ENCODE measurements at places on chromosomes 16 and 17. TPM values are rescaled to one million over a fixed set of nuclear protein-coding genes. Genes with fewer than 3 reads are reported as not detected.

Gene PRSS8
- total RNA-seq = not detected

Gene DPEP2
- 2.9 TPM for total RNA-seq

Gene NOS2
- total RNA-seq = not detected

Gene PNMT
- not detected for total RNA-seq

Gene FASN
- 260 TPM for total RNA-seq

Gene TBX6
- 2.5 TPM for total RNA-seq

Gene CDYL2
- total RNA-seq = 10.4 TPM

GRCh38 chr16:1890024-1890707 lies 18.2 kb upstream of the MEIOB start:
- no peak overlapping the region for H3K27ac ChIP-seq
- no peaks in the 10 kb centered on the region for H3K36me3 ChIP-seq
- H3K27me3 ChIP-seq = peaks cover 4% of the 10 kb centered on the region
- H3K4me3 ChIP-seq = no peak overlapping the region
- no peaks in the 10 kb centered on the region for H3K4me1 ChIP-seq

GRCh38 chr16:20868890-20869289 lies 31.3 kb downstream of the DCUN1D3 start:
- H3K27me3 ChIP-seq = no peaks in the 10 kb centered on the region
- DNase-seq = no peak
- H3K27ac ChIP-seq = no peak overlapping the region
- peaks cover 4% of the 10 kb centered on the region for H3K36me3 ChIP-seq

DNA sequence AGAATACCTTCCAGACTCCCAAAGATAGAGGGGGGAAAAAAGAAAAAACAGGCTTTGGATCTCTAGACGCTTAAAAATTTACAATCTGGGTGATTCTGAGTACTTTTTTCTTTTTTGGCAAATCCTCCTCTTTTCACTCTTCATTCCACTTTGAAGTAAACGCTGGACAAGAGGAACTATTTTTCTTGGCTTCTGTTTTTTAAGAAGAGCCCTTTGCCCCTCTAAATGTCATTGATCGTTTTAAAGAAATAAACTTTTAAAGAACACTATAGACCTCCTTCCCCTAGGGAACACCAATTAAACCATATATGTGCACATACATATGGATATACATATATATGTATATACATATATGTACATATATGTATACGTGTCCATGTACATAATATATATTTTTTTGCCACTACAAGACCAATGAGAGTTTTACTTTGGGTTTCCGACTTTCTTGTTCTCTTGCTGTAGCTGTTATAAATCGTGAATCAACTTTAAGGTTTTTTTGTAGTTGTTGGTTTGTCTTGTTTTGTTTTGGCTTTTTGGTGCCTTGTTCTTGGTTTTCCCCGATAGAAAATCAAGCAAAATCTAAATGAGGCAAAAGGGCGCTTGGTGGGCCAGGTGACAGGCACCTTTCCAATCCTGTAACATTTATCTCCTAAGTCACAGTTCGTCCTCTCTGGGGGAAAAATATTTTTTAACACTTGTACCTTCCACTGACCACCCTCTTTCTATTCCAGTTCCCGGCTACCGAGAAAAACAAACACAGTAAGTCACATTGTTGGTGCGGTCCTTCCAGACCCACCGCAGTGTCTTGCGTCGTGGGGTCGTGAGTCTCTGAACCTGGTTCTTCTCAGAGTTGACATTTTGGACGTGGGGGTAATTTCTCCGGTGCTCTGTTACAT lies 4.4 kb downstream of the FOXF1 start:
- DNase-seq = no peak
- peaks cover 4% of the 10 kb centered on the region for H3K4me1 ChIP-seq
- peaks cover 71% of the 10 kb centered on the region for H3K27me3 ChIP-seq

DNA sequence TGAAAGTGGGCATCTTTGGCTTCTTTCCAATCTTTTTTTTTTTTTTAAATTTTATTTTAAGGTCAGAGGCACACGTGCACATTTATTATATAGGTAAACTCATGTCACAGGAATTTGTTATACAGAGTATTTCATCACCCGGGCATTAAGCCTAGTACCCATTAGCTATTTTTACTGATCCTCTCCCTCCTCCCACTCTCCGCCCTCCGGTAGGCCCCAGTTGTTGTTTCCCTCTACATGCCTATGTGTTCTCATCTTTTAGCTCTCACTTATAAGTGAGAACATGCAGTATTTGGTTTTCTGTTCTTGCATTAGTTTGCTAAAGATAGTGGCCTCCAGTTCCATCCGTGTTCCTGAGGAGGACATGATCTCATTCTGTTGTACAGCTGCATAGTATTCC lies 108.5 kb downstream of the CYB561 start:
- no peak for DNase-seq
- no peak overlapping the region for H3K27ac ChIP-seq
- H3K4me3 ChIP-seq = no peak overlapping the region
- no peaks in the 10 kb centered on the region for H3K4me1 ChIP-seq
- H3K27me3 ChIP-seq = no peaks in the 10 kb centered on the region

- no peaks in the 10 kb centered on the region for H3K36me3 ChIP-seq
- H3K4me3 ChIP-seq = no peak within 1 kb of the TSS
- H3K27me3 ChIP-seq = peaks cover 79% of the 10 kb centered on the region
- H3K27ac ChIP-seq = no peak within 1 kb of the TSS
- DNase-seq = no peak
- peaks cover 28% of the 10 kb centered on the region for H3K4me1 ChIP-seq
These were observed at the start of gene HOXB3 for GRCh38 chr17:48589831-48590606. HOXB3 (minus strand) TSS chr17:48590241; CDS start chr17:48552474, 37,767 bp downstream.

GRCh38 chr17:47902039-47902744 lies 6.2 kb downstream of the SP2 start:
- H3K27me3 ChIP-seq = no peaks in the 10 kb centered on the region
- H3K4me3 ChIP-seq = no peak overlapping the region
- H3K36me3 ChIP-seq = peaks cover 6% of the 10 kb centered on the region
- no peak overlapping the region for H3K27ac ChIP-seq
- no peak for DNase-seq

- DNase-seq = no peak
- H3K27ac ChIP-seq = no peak overlapping the region
- no peak overlapping the region for H3K4me3 ChIP-seq
- H3K4me1 ChIP-seq = peaks cover 14% of the 10 kb centered on the region
- peaks cover 26% of the 10 kb centered on the region for H3K36me3 ChIP-seq
- no peaks in the 10 kb centered on the region for H3K27me3 ChIP-seq
These were observed 27.8 kb downstream of the KNOP1 start for GRCh38 chr16:19690196-19690595.

DNA sequence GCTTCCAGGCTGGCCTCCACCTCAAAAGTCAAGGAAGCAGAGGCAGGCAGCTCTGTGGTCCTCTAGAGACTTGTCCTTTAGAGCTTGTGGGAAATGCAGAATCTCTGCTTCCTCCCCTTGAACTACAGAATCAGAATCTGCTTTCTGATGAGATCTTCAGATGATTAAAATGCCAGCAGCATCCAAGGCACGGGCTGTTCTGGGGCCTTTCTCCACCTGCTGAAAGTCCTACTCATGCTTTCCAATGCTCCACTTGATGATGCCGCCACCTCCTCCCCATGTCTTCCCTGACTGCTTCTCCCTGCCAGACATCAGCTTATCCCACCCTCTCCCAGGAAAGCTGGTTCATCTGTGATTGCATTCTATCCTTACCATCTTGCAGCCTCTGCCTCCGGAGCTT lies 33.3 kb downstream of the CMTM3 start:
- DNase-seq = no peak
- no peak overlapping the region for H3K27ac ChIP-seq
- no peaks in the 10 kb centered on the region for H3K36me3 ChIP-seq
- H3K27me3 ChIP-seq = peaks cover 2% of the 10 kb centered on the region
- no peaks in the 10 kb centered on the region for H3K4me1 ChIP-seq
- H3K4me3 ChIP-seq = no peak overlapping the region

DNA sequence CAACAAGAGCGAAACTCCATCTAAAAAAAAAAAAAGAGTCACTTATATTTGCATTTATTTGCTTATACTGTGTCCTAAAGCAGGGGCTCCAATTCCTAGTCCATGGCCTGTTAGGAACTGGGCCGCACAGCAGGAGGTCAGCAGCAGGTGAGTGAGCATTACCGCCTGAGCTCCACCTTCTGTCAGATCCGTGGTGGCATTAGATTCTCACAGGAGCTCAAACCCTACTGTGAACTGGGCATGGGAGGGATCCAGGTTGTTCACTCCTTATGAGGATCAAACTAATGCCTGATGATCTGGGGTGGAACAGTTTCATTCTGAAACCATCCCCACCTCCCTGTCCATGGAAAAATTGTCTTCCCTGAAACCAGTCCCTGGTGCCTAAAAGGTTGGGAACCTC lies 24.9 kb downstream of the ITGB3 start:
- H3K27me3 ChIP-seq = no peaks in the 10 kb centered on the region
- no peak for DNase-seq
- no peak overlapping the region for H3K4me3 ChIP-seq
- no peak overlapping the region for H3K27ac ChIP-seq
- no peaks in the 10 kb centered on the region for H3K36me3 ChIP-seq

DNA sequence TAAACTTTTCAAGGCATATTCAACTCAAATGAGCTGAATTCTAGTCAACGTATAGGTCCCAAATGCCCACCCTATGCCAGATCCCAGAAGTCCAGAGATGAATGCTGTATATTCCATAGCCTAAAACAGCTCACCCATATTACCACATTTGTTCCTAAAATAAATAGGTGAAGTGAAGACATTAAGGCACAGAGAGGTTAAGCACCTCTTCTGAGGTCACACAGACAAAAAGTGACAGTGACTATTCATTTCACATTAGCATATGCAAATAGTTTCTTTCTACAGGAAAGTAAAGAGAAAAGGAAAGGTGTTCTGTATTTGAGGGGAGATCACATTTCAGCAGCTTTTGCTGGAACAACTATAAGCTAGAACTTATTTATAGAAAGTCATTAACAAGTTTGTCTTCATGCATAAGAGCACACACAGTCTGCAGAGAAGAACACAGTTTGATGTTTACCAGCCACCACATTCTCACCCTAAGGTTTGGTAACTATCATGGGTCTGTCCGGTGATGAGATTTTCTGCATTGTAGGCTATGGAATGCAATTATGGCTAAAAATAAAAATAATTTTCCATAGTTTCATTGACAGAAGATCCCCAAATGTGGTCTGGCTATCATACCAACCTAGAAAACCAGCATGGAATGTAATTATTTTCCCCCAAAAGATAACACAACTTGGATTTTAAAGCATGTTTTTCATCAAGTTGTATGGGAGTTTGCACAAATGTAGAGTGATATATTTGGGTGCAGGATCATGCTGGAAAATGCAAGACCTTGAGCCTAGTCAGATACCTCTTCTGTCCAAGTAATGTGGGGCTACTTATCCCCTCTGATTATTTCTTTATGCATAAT lies 402.1 kb downstream of the UTP18 start:
- no peaks in the 10 kb centered on the region for H3K36me3 ChIP-seq
- H3K27ac ChIP-seq = no peak overlapping the region
- DNase-seq = no peak
- H3K27me3 ChIP-seq = peaks cover 10% of the 10 kb centered on the region
- no peaks in the 10 kb centered on the region for H3K4me1 ChIP-seq
- H3K4me3 ChIP-seq = no peak overlapping the region

- H3K4me1 ChIP-seq = no peaks in the 10 kb centered on the region
- H3K27ac ChIP-seq = no peak overlapping the region
- no peak for DNase-seq
These were observed 183.2 kb downstream of the C16orf78 start for GRCh38 chr16:49556606-49557446.

GRCh38 chr16:50523710-50524109 lies 24.5 kb upstream of the NKD1 start:
- no peak overlapping the region for H3K4me3 ChIP-seq
- H3K27me3 ChIP-seq = peaks cover 5% of the 10 kb centered on the region
- H3K27ac ChIP-seq = no peak overlapping the region
- DNase-seq = no peak

DNA sequence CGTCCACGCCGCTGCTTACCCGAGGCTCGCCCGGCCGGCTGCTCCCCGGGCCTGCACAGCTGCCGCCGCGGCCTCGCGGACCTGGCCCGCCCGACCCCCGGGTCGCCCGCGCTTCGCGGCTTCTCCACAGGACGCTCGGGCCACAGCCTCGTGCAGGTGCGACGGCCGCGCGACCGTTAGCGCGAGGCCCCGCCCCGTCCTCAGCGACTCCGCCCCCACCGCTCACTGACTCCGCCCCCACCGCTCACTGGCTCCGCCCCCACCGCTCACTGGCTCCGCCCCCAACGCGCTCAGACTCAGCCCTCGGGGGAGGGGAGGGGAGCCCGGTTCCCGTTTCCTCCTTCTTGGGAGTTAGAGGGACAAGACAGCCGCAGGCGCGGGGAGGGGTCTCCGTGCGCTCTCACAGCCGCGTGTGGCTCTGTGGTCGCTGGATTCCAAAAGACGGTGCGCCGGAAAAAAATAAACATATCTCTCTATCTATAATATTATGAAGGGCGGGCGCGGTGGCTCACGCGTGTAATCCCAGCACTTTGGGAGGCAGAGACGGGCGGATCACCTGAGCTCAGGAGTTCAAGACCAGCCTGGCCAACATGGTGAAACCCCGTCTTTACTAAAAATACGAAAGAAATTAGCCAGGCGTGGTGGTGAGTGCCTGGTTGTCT lies at the start of gene MEIOB:
Gene MEIOB (minus strand): TSS at position 191 of the 662 bp plus-strand sequence. CDS start 3,989 bp downstream, outside the sequence.
- peak within 1 kb of the TSS; percentile 54 for H3K4me3 ChIP-seq
- peaks cover 2% of the 10 kb centered on the region for H3K4me1 ChIP-seq
- H3K36me3 ChIP-seq = no peaks in the 10 kb centered on the region
- peak; percentile 53 for DNase-seq
- no peak within 1 kb of the TSS for H3K27ac ChIP-seq

DNA sequence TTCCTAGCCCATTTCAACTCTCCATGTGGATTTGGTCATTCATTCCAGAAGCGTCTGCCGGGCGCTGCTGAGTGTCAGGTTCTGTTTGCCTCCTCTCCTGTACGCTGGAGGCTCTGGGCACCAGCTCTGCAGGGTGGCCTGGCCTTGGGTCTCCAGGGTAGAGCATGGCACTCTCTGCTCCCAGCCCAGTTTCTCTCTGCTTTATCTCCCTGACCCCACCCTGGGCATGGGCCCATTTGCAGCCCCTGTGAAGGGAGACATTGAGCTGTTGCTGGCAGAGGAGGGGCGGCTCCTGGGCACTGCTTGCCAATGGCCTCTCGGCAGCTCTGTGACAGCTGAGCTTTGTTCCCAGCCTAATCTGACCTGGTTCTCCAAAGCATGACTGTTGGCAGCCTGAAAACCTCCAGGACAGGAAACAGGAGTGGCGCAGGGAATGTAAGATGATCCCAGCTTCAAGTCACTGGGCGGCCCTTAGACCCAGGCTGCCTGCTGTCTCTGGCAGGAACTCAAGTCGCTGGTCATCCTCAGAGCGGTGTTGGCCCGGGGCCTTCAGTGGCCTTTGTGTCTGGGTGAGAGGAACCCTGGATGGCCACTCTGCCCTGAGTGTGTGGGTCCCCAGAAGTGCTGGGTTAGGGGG lies 146.8 kb downstream of the SEC14L1 start:
- H3K27me3 ChIP-seq = peaks cover 3% of the 10 kb centered on the region
- H3K27ac ChIP-seq = no peak overlapping the region
- H3K36me3 ChIP-seq = no peaks in the 10 kb centered on the region
- no peak overlapping the region for H3K4me3 ChIP-seq
